ENCODE measurements at places on chromosomes 1 and 21.

DNA sequence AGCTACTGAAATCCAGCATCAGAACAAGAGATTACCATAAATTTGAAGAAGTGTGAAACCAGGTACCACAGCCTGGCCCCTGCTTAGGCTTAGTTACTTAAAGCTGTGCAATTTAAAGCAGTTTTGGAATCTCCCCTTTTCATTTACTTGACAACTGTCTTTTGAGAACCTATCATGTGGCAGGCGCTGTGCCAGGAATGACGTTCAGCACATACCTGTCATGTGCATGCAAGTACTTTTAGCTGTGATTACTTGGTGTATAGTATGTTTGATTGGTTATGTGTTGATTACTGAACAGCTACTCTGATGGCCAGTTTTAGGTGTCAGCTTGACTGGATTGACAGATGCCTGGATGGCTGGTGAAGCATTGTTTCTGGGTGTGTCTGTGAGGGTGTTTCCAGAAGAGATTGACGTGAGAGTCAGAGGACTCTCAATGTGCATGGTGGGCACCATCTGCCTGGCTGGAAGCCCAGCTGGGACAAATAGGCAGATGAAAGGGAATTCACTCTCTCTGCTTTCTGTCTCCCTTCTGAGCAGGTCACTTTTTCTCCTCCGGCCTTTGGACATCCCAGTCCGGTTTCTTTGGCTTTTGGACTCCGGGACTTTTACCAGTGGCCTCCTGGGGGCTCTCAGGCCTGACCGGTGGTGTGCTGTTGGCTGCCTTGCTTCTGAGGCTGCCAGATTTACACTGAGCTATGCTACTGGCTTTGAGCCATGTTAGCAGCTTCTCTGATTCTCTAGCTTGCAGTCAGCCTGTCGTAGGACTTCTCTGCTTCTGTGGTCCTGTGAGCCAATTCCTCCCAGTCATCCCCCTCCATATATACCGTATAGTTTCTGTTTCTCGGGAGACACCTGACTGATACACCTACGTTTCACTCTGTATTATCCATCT, 178.0 kb downstream of the RYR2 start:
- no peak for DNase-seq

GRCh38 chr21:41148798-41149197, 19.2 kb upstream of the BACE2 start:
- no peak for DNase-seq

DNA sequence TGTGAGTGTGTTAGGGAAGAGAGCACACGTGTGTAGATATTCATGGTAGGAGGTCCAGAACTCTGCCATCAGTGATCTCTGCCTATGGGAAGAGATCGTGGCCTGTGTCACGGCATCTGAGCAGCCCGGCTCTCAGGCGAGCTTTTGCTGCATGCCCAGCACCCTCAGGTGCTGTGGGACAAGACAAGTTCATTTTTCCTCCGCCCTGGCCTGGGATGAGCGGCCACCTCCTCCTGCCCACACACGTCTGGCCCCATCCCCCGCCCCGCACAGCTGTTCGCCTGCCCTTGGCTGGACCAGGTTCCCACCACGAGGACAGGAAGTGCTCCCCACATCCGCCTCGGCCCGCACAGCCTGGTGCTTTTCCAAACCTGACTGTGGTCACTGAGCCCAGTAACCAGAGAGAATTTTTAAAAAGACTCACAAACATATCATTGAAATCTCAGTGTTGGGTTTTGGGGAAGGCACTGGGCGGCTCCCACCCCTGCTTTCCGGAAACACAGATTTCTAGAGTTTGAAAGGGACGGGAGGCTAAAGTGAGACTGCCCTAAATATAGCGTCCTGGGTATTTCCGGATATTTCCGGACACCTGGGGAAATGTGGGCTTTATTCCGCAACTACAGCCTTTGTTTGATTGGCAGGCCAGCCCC, 18.0 kb downstream of the BMP8A start:
- no peak for DNase-seq

DNA sequence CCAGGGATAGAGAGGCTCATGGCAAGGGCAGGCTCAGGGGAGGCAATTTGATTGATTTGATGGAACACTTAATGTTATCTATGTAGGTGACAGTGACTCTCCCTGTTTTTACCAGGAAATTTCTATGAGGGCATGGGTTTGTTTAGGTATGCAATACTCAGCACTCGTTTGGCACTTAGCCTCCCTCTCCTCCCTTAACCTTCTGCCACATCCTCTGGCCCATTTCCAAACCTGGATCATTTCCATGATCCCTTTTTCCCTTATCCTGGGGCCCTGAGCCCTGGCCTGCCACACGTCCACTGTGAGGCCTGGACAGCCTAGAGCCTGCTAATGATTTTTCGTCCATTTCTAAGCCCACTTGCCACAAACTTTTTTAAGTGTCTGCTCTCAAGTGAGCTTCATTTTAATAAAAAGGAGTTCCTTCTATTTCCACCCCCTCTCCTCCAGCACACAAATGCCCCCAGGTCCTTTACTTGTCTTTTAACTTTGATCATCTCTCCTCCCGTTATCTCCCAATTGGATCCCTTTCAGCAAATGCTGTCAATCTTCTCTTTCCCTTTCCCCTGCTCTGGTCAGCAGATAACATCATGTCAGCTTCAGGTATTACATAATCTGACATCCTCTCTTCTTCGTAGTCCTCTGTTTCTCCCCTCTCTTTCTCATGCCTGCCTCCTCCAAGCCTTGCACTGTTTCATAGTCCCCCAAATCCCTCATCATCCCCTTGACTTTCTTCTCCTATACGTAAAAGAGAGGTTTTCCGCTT, 37.8 kb upstream of the GADD45A start:
- DNase-seq: no peak

DNA sequence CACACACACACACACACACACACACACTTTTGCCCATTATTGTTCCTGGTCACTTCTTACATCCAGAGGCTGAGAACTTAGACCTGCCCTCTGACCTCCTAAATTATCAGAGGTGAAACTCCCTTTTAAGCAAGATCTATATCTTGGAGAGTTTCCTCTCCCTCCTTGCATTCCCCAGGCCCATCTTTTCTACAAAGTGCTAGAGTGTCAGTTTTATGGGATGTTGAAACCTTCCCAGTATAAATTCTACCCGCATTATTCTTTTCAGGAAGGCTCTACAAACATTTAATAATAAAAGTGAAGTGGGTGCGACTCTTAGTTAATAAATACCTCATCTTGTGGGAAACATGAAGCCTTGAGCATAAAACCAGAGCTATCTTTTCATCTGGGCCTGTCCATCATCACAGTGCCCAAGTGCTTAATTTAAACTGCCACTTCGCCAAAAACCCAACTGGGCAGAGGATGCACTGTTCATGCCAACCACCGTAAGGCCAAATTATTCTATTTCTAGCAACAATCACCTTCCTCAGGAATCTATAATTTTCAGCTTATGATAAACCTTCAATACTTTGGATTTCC, 458.2 kb upstream of the RUNX1 start:
- DNase-seq: no peak

- DNase-seq: no peak
Observed at GRCh38 chr1:92886886-92887419, 55.1 kb downstream of the RPL5 start.

DNA sequence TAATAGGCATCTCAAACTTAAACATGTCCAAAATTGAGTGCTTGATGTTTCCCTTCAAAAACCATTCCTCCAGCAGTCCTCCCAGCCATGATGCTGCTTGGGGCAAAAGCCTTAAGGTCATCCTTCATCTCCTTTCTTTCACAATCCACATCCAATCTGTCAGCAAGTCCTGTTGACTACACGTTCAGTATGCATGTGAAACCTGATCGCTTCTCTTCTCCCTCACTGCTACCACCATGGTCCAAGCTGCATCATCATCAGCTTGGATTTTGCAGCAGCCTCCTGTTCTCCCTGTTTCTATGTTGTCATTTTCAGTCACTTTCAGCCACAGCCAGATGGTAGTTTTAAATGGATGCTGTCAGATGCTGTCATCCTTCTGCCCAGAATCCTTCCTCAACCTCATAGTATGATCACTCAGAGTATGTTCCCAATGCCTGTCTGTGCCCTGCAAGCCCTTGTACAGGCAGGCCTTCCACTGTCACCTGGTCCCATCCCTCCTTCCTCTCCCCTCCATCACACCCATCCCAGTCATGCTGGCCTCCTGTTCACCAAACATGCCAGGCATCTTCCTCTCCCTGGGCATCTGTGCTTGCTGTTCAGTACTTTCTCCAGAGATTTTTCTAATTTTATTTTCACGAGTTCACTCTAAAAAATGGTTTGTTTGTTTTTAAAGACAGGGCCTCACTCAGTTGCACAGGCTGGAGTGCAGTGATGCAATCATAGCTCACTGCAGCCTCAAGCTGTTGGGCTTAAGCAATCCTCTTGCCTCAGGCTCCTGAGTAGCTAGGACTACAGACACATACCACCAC, 66.0 kb downstream of the SYDE2 start:
- no peak for DNase-seq

DNA sequence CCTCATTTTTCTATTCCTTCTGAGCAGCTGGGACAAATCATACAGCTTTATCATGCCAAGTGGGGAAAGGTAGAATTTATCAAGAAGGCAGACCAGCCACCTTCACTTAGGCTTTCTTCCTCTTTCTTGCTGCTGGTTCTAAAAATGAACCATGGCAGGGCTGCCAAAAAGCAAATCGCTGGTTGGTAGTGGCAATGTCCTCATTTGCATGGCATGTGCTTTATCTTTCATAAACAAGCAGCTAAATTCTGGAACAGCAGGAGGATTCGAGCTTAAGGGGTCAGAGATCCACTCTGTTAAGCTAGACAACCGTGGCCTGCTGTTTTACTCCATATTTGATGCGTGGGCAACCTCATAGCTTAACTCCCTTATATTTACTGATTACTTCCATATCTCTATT, 91.3 kb downstream of the RPE65 start:
- no peak for DNase-seq

DNA sequence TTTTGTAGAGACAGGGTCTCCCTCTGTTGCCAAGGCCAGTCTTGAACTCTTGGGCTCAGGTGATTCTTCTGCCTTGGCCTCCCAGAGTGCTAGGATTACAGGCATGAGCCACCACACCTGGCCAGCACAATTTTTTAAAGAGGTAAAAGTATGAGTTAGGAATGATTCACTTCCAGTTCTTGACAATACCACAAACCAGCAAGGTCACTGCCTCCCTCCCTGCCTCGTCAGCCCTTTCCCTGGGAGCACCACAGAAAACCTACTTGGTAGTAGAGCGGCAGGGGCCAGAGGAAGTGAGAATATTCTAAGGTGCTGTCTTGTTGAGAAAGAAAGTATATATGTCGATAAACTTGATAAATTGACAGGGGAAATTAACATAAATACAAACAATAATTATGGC, 10.8 kb upstream of the CDA start:
- no peak for DNase-seq

DNA sequence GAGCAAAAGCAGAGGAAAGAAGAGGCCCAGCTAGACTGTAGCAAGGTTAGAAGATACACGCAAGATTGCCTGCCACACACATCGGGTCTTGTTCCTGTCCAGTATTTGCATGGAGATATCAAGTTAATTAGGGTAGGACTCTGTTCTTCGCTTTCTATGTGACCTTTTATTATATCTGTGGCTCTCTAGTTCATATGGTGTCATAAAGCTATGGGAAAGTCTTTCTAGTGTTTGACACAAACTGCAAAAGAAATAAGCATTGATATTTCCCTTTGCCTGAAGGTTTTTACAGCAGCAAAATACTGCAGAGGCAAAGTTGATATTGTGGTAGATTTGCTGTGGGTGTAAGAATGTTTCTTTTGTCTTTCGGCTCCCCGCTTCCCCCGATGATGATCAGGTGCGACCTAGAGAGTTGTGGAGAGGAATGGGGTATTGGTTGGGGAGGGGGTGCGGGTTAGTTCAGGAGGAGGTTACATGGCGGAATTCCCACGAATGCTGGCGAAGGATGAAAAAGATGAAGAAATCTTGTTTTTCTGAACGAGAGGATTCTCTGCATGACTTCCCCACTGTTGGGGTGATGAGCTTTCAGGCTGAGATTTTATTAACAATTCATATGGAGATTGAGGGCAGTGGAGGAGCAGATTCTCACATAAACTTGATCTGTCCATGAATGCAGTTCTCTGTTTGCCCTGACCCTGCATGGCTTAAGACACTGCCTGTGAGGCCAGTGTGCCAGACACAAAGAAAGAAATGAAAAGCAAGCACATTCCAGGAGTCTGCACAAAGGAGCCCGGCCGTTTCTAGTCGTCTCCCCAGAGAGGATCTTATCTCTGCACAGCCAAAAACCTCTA, 550.2 kb downstream of the USP25 start:
- DNase-seq: no peak

- no peak for DNase-seq
Observed at GRCh38 chr1:232368821-232369321, 261.1 kb downstream of the SIPA1L2 start.

DNA sequence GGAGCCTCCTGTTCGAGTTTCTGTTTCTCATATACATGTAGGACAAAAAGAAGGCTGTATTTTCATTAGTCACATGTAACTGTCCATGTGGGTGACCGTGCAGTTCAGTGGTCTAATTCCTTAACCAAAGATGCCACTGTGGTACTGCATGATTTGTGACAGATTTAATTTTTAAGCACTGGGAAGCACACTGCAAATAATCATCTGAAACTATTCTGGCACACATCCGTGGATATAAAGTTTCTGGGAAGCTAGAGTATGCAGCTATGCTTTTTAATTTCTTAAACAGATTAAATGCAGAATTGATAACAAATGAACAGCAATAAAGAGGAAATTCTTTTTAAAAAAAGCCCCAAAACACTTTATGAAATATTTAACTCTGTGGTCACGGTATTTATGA, 254.8 kb downstream of the LMO4 start:
- no peak for DNase-seq

- no peak for DNase-seq
Observed at GRCh38 chr1:154867064-154867825, 2.8 kb downstream of the KCNN3 start.
